GF-D8 (cell line): ENCODE measurements at places on chromosomes 4 and X.

DNA sequence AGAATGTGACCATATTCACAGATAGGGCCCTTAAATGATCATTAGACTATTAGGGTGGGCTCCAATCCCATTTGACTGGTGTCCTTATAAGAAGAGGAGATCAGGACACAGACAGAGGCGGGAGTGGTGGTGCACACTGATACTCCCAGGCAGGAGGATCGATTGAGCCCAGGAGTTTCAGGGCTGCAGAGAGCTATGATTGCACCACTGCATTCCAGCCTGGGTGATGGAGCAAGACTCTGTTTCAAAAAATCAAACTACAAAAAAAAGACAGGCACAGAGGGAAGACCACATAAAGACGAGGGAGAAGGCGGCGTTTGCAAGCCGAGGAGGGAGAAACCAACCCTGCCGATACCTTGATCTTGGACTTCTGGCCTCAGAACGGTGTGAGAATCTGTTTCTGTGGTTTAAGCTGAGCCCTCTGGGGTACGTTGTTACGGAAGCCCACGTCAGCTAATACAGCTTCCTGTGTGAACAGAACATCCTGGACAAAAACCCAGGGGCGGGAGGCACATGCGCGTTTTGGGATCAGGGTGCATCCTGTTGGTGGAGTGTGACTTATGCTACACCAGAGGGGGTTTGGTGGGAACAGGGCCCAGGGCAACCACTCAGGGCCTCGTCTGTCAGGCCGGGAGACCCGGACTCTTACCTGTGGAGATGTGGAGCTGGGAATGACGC is 211.8 kb upstream of the PSAPL1 start:
- peak; percentile 16 for DNase-seq

- no peak for DNase-seq
Measured at GRCh38 chr4:85748654-85749053, 273.7 kb downstream of the ARHGAP24 start.

DNA sequence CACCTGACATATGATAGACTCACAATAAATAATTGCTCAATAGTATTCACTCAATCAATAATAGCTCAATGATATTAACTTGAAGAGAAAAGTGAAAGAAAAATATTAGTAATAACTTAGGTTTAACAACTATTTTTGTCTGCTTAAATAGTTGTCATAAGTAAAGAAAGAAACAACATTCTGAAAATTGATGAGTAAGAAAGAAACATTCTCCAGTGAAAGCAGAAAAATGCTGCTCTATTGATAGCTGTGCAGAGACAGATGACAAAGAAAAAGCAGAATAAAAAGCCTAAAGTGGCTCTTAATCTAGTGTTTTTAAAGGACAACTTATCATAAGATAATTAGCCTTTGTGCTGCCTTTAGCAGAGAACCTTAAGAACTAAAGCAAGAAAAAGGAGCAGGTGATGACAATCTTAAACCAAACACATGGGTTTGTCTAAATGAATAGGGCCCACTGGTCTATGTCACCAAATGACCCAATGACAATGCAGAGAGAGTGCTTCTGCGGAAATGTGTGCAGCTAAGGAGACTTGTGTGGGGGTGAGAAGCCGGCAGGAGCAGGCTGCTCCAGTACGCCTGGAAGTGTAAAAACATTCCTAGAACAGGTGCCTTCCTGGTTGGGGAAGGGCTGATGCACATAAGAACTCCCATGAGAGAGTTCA is 13.2 kb downstream of the HS3ST1 start:
- no peak for DNase-seq

DNA sequence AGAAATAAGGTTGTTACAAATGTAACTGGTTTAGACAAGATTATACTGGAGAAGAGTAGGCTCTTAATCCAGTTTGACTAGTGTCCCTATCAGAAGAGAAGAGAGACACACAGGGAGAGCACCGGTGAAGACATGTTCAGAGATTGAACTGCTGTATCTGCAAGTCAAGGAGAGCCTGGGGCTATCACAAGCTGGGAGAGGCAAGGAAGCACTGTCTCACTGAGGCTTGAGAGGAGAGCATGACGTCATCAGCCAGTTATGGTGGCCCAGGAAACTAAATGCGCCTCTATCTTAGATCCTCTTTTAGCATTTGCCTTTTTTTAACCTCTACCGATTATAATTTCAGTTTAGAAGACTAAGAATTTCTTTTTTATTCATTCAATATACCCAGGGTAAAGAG is 583.4 kb downstream of the TRAM1L1 start:
- DNase-seq, result no peak

DNA sequence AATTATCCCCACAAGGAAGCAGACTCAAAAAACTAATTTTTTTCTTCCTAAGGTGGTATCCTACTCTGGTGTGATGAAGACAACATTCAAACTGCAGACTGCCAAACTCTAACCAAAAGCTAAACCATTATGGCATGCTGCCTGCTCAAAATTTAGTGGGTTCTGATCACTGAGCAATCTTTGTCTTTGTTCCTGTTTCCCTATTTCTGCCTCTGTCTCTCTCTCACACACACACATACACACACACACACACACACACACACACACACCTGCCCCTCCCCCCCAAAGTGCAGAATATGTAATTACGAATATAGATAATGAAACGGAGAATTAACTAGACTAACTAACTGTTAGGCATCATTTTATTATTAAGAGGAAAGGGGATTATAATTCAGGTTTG is 1278.6 kb downstream of the PCDH7 start:
- DNase-seq, result no peak

- DNase-seq, result no peak
Measured at GRCh38 chr4:155604718-155605626, 61.7 kb upstream of the GUCY1A1 start.

DNA sequence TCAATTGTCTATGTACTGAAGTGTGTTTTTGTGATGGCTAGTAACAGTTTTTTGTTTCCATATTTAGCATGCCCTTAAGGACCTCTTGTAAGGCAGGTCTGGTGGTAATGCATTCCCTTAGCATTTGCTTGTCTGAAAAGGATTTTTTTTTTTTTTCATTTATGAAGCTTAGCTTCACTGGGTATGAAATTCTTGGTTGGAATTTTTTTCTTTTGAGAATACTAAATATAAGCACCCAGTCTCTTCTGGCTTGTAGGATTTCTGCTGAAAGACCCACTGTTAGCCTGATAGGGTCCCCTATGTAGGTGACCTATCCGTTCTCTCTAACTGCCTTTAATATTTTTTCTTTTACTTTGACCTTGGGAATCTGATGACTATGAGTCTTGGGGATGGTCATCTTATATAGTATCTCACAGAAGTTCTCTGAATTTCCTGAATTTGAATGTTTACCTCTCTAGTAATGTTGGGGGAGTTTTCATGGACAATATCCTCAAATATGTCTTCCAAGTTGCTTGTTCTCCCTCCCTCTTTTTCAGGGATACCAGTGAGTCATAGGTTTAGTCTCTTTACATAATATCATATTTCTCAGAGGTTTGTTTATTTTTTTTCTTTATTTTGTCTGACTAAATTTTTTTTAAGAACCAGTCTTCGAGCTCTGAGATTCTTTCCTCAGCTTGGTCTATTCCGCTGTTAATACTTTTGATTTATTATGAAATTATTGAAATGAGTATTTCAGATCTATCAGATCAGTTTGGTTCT is 157.1 kb upstream of the PGRMC2 start:
- DNase-seq, result no peak

DNA sequence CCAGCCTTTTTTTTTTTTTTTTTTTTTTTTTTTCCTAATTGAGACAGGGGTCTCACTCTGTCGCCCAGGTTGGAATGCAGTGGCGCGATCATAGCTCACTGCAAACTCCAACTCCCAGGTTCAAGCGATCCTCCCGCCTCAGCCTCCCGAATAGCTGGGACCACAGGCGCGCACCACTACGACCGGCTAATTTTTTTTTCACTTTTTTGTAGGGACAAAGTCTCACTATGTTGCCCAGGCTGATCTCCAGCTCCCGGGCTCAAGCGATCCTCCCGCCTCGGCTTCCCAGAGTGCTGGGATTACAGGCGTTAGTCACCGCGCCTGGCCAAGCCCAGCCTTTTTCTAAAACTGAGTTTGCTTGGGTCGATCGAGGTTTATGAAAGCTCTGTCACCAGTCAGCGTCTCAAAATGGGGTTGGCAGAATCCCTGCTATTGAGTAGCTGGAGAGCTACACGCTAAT is 1.3 kb upstream of the OTUD5 start:
- DNase-seq, result no peak

DNA sequence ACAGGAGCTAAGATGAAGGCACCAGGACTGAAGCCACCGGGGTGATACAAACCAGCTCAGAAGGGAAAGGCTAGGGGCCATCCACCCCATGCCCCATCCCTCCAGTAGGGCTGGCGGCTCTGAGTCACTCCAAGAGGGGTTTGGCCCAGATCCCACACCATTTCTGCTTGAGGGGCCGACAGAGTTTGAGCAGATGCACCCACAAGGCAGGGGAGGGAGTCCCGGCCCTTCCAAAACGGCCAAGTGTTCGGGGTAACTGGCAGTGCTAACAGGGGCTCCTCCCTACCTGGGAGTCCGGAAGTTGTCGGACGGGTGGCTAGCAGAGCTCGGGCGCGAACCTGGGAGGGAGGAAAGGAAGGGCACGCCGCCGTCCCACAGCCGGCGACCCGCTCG is 412 bp downstream of the SLC10A3 start:
- DNase-seq, result no peak

- no peak for DNase-seq
Measured at GRCh38 chrX:154650221-154650510, 3.2 kb downstream of the CTAG2 start.

- DNase-seq, result peak; percentile 1
Measured at GRCh38 chrX:44343412-44344141, at the start of gene EFHC2. EFHC2 (minus strand) TSS chrX:44343672; CDS start chrX:44343588, 84 bp downstream.

- DNase-seq, result no peak
Measured at GRCh38 chrX:142250502-142250901, 45.4 kb upstream of the MAGEC2 start.

DNA sequence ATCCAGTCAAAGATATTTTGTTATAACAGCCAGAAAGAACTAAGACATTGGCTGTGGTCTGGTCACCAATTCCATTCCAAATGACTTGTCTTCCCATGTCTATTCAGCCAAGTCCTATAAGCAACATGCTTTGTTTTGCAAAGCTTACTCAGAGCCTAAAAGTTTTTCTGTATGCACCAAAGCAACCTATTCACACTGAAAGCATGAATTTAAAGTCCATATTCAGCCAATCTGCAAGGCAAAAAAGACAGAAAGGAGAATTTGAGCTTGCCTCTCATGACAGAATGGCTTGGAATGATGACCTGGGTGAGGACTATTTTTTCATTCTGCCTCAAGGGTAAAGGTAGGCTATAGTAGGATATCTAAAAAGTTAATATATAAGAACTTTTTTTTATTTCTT is 323.2 kb upstream of the NOCT start:
- no peak for DNase-seq

GRCh38 chr4:164383358-164384220 is 370.3 kb upstream of the SMIM31 start:
- DNase-seq, result no peak

GRCh38 chr4:74397748-74398426 is 32.9 kb downstream of the EREG start:
- no peak for DNase-seq

- no peak for DNase-seq
Measured at GRCh38 chr4:76703676-76704075, 194.3 kb downstream of the SOWAHB start.

DNA sequence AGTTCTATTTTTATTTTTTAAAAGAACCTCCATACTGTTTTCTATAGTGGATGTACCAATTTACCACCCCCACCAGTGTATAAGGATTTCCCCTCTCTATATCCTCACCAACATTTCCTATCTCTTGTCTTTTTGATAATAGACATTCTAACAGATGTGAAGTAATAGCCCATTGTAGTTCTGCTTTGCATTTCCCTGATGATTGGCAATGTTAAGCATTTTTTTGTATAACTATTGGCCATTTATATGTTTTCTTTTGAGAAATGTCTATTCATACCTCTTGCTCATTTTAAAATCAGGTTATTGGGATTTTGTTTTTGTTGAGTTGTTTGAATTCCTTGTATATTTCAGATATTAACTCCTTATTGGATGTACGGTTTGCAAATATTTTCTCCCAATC is 251.1 kb upstream of the HTR2C start:
- no peak for DNase-seq

GRCh38 chr4:175280153-175280552 is 362.0 kb downstream of the ADAM29 start:
- DNase-seq, result no peak

DNA sequence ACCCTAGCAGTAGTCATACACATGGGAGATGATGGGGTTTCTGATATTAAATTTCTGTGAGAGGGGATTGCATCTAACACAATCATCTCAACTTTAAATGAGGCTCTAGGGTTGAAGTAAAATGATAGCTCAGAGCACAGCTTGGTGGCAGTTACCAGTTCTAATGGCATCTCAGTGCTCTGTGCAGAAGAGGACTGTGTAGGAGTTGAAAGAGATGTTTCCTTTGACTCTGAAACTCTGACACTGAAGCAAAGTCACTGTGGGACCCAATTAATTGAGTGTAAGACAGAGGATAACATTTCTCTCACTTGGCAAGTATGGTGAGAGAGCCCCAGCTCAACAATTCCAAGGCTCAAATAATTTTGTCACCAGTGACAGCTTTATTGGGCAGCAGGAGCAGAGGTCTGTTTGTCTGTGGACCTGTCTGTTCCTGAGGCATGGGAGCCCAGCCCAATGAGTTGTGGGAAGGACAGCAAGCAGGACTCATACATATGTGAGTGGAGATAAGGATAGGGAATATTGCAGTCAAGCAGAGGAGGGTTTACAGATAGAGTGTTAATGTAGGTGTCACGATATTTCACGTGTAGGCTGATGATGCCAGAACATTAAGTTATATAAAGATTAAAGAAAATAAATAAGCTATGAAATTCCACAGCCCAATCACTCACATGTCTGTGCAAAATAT is 76.7 kb upstream of the NAF1 start:
- DNase-seq, result no peak

DNA sequence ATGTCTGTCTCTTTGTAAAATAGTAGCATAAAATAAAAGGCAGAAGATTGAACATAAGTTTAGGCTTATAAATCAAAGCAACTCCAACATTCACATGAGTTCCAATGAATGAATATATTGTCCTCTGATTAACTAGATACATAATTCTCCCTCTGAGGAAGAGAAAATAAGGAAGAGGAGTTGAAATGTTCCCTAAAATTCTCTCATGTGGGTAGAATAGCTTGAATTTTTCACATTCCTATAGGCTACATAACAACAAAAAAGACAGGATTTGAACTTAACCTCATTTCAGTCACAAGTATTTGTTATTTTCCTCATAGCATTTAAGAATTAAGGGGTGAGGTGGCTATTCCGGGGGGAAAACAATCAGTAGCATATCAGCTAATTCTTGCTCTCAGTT is 462.4 kb upstream of the NDST4 start:
- no peak for DNase-seq

DNA sequence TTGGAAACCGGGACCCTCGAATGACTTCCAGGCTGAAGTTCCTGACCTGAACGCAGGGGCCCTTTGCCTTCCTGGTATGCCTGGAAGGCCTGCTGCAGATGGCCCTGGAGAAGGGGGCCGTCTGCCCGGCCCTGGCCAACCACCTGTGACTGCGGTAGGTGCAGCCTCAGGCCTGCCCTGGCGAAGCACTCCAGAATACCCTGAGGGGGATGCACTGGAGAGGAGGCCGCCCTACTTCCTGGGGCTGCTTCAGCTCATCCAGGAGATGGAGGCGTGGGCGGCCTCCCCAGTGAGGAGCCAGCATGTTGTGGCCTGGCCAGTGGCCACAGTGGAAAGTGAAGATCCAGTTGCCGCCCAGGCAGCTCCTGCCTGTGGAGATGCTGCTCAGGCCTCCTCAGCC is 26.4 kb upstream of the PNMA3 start:
- DNase-seq, result no peak
